CD4-positive, alpha-beta T cell treated with Interleukin-6 at 100 ng/mL for 8 hours (primary cell): ENCODE measurements at places on chromosomes 6 and 20.
A peak's percentile ranks its signal among the peaks of the same experiment; 100 is the strongest.

DNA sequence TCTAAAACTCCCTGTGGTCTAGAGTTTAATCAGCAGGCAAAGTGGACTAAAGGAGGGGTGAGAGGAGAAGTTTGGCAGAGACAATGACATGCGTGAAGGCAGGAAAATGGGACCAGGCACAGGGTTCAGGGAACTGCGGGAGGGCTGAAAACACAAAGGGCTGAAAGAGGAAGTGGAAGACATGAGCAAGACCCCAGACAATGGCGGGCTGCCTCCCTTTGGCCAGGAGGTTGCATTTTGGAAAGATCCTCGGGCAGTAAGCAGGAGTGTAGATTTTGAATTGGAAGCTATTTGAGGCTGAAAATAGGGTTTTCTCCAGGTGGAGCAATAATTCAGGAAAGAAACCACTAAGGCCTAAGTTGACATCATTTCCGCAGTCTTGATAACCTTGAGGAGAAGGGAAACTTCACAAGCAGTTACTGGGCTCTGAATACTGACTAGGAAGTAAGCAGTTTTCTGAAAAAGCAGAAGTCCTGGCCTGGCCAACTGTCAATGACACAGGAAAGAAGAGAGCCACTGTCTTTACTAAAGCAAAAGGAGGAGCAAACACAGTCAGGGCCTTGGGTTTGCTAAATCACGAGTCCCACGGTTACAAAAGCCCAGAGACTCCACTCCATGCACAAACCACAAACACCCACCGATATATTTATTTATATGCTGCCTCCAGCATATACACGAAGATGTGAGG lies 3.4 kb downstream of the LY86 start:
- DNase-seq: no peak

GRCh38 chr20:49381558-49382493 lies 100.6 kb downstream of the KCNB1 start:
- no peak for DNase-seq

GRCh38 chr6:146543211-146543939 lies at the start of gene RAB32:
Gene RAB32 (plus strand): TSS chr6:146543833. CDS start chr6:146543872, 39 bp downstream.
- peak; percentile 10 for DNase-seq

GRCh38 chr6:14074476-14075094 lies 43.0 kb upstream of the CD83 start:
- DNase-seq: no peak

DNA sequence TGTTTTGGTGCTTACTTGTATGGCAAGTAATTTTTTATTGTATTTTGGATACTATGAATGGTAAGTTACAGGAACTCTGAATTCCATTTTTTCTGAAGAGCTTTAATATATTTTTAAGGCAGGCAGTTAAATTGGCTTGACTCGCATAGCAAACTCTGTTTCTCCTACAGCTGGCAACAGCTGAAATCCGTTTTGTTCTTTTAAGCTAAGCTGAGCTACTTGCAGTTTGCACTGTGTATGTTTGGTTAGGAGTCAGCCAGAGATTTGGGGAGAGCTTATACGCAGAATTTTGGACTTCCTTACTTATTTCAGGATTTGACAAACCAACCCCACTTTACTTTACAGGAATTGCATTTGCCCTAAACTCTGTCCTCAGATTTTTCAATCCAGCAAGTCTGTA lies 179.1 kb downstream of the COL19A1 start:
- no peak for DNase-seq

GRCh38 chr20:44702776-44703175 lies 12.4 kb upstream of the CCN5 start:
- DNase-seq: no peak

- DNase-seq: peak; percentile 63
These were observed 18.7 kb downstream of the UQCC2 start for GRCh38 chr6:33692760-33693158.

DNA sequence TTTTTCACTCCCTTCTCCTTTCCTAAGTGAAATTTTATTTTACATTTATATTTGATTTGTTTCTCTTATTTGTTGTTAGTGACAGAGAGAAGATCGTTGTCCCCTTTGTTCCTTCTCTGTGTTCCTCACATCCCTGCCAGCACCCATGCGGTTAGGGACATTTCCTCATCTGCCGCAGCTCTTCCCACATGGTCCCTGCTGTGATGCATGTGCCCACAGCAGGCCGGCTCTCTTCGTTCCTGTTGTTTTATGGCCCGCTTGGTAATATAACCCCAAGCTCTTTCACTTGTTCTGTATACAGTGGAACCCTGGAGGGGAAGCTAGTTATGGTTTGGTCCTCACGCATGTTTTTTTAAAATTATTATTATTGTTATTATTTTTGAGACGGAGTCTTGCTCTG lies 23.6 kb downstream of the DTD1 start:
- DNase-seq: no peak

- no peak for DNase-seq
These were observed 555.0 kb upstream of the EPHA7 start for GRCh38 chr6:93974332-93974731.

- no peak for DNase-seq
These were observed 78.2 kb upstream of the ASCC3 start for GRCh38 chr6:100959280-100959679.

DNA sequence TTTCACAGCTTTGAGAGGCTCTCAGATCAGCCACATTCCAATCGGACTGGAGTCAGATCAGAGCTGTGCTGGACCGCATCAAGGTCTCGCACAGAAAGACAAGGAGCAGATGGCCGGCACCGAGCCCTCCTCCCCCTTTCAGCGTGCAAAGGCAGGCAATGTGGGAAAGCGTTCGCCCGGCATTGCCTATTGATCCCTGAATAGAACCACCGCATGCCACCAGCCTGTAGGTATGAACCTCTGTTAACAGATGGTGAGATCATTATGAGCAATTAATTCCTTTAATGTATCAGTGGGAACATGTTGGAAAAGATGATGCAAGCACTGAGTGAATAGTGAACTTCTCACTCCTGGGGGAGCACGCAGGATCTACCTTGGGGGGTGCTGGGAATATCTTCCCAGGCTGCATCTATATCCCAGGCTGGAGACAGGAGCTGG lies 117.5 kb upstream of the ID4 start:
- no peak for DNase-seq

DNA sequence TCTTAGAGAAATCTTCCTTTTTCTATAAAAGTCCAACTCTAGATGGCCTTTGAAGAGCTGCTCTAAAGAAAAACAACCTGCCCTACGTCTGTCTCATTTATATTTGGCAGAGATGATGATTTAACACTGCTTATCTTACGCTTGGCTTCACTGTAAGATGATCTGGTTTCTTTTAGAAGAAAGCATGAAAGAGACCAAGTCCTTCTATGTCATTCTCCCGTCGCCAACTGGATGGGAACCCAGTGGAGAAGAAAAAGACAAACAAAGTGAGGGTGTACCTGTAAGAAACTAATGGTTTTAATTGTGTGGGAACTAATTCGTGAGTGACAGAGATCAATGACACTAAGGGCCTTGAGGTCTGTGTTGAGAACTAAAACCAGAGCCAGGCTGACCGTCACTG lies 92.8 kb downstream of the MBOAT1 start:
- no peak for DNase-seq

DNA sequence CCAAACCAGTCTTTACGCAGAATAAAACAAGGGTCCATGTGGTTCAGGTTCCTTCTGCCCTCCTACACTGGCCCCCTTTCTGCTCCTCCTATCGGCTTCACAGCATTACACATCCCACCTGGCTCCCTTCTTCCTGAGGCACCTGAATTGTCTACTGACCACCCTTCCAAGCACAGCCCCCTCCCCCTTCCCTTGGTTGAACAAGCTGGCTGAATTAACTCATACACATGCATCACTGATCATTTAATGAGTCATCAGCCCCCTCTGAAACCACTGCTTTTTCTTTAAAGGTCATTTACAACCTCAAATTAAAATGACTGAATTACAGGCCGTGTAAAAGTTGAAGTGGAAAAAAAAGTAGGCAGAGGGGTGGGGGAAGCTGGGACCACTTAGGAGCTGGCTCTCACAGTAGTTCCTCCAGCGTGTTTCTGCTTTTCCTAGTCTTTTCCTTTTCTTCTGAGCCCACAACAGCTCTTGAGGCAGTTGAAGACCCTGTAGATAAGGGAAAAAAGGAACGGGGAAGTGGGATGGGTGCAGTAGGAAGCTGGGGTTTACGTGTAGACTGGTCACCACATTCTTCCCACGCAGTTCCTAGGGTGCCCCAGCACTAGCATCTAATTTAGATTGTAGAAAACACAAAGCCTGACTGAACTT lies 67.6 kb downstream of the FYN start:
- peak; percentile 37 for DNase-seq

DNA sequence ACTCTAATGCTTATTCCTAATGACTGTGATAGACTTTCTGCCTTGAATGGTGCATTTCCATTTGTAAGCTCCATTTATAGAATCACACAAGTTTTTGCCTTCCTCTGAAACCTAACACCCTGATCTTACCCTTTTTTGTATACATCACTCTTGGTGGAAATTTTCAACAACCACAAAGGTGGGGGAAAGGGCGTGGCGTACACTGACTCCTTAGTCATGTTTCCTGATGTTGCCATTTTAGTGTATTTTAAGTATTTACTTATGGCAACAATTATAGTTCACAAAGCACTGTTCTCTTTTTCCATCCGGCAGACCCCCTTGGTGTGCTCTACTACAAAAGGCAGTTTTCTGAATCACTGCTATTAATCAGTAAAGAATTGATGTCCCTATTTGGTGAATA lies 92.0 kb downstream of the ATXN1 start:
- DNase-seq: peak; percentile 66

- DNase-seq: no peak
These were observed 130.1 kb upstream of the DOK5 start for GRCh38 chr20:54345301-54345724.

GRCh38 chr20:35017099-35017835 lies 61.6 kb downstream of the MYH7B start:
- DNase-seq: no peak

DNA sequence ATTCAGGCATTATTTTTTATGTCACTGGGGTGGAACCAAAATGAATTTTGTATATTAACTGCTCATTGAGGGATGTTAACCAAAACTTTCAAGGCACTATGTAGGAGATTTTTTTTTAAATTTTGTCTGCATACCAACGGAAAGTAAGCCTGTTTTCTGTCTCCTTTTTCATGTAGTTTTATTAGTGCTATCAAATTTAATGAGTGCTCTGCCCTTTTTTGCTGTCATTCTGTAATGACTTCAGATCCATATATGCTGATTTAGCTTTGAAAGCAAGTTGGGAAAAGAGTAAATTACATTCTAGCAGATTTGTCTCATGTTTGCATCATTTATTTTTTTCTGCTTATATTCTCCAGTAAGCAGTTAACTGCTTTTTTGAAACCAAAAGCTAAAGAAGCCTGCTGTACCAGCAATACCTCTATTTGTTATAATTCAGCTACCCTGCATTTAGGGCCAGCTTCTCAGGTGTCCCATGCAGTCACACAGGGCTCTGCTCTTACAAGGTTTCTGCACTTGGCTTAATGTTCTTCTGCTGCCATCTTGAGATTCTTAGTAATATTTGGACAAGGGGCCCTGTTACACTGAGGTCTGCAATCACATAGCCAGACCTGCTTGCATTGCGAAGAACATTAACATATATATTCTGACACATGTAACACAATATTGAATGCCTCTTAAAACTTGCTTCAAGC lies 429.0 kb downstream of the UTRN start:
- DNase-seq: no peak

DNA sequence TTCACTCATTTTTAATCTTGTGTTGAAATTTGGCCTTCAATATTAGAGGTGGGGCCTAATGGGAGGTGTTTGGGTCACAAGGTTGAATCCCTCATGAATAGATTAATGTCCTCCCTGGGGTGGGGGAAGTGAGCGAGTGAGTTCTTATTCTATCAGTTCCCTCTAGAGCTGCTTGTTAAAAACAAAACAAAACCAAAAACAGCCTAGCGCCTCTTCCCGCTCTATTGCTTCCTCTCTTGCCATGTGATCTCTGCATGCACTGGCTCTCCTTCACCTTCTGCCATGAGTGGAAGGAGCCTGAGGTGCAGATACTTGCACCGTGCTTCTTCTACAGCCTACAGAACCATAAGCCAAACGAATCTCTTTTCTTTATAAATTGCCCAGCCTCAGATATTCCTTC lies 89.6 kb upstream of the SLC35F1 start:
- DNase-seq: no peak

- DNase-seq: no peak
These were observed 26.5 kb upstream of the EMILIN3 start for GRCh38 chr20:41392871-41393704.

DNA sequence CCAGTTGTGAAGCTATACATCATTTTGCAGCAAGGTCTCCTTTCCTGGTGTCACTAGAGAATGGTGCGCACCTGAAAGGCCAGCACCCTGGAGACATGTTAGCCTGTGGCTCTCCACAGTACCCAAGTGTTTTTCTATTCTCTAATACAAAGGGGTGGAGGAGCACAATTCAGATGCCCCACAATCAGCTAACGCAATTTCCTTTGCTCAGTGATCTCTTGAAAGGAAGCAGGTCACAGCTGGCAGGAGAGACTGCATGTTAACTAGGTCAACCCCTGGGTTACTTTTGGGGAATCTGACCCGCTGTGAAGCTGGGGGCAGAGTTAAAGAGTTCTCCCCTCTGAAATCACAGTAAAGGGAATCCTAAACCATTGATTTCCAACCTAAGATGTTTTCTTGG lies 92.5 kb downstream of the B3GAT2 start:
- DNase-seq: no peak

- DNase-seq: peak; percentile 59
These were observed 10.1 kb upstream of the NHSL1 start for GRCh38 chr6:138509371-138509770.

DNA sequence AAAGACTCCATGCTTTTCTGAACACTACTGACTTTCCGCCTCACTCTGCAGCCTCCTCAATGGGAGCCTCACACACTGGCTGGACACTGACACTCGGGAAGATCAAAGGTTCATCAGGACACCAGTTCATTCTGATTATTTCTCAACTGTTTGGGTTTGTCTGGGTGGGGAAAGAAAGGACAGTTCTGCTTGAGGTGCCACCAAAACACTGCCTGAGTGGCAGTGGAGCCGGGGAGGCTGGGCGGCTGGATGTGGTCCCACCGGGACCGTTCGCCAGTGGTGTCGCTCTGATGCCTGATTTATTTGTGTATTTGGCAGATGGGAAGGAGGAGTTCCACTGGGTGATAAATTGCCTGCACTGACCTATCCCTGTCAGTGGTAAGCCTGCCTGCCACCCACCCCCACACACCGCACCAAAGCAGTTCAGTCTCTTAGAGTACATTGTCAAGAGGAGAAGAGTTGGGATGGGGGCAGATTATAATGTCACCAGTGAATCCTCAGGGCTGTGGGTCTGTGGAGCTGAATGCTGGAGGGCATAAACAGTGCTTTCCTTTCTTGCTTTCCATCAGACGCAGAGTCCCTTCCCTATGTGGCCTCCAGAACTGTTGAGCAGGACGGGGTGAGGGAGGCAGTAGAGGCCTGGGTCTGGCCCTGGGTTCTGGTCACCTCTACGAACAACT lies 49.8 kb downstream of the EDN1 start:
- DNase-seq: no peak
